ENCODE measurements at places on chromosomes 16 and 17.
A peak's percentile ranks its signal among the peaks of the same experiment; 100 is the strongest.

GRCh38 chr17:73855720-73856333 lies 211.6 kb upstream of the SDK2 start:
- no peak for DNase-seq

DNA sequence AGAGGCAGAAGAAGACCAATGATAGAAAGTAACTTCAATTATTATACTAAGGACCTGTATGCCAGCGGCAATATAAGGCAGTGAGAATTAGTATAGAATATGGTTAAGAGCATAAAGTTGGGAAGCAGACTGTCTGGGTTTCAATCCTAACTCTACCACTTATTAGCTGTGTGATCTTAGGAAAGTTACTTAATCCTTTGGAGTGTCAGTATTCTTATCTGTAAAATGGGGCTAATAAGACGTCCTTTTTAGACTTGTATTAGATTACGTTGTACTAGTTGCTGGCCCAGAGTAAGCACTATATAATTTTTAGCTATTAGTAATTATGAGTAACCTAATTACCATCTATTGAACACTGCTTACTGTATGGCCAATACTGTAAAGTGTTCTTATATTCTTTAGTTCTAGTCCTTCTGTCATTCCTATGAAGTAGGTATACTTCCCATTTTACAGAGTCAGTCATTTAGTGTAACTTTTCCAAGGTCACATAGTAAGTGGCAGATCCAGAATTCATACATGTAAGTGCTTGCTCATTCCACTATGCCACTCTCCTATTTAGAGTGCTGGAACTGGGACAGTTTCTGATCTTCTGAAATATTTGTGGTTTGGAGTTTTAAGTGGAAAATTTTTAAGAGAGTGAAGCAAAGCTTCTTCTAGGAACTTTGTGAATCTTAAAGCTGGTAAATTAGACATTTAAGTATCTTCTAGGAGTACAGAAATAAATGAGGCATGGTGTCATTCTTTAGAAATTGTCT lies 22.5 kb downstream of the HEATR9 start:
- no peak for DNase-seq

GRCh38 chr16:77116856-77117255 lies 74.1 kb upstream of the MON1B start:
- no peak for DNase-seq

- DNase-seq = peak; percentile 80
These were observed 102.4 kb downstream of the ABCC12 start for GRCh38 chr16:48053418-48053745.

- DNase-seq = no peak
These were observed 386.7 kb downstream of the UTP18 start for GRCh38 chr17:51647067-51647466.

DNA sequence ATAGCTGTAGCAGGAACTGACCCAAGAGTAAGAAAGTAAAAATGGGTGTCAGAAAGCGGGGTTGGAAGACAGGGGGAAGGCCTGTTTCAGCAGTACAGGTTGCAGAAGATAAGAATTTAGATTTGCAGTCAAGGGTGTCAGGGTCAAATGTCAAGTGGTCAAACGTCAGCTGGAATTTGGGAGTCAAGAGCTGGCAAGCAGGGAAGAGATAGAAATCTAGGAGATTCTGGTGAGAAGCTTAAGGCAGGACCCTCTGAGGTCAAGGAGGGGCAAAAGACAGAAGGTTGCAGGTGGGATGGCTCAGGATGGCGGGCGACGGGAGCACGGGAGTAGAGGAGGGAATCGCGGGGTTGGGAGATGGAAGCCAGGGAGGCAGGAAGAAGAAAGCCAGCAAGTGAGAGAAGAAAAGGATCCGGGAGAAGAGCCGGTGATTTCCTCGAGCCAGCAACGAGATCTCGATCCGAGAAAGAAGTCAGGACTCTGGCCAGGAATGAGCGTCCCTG lies 335 bp downstream of the SLC25A35 start:
- no peak for DNase-seq

GRCh38 chr16:89420204-89420603 lies 70.2 kb downstream of the ANKRD11 start:
- DNase-seq = no peak

- peak; percentile 9 for DNase-seq
These were observed 148.3 kb downstream of the CDH8 start for GRCh38 chr16:61887903-61888302.

DNA sequence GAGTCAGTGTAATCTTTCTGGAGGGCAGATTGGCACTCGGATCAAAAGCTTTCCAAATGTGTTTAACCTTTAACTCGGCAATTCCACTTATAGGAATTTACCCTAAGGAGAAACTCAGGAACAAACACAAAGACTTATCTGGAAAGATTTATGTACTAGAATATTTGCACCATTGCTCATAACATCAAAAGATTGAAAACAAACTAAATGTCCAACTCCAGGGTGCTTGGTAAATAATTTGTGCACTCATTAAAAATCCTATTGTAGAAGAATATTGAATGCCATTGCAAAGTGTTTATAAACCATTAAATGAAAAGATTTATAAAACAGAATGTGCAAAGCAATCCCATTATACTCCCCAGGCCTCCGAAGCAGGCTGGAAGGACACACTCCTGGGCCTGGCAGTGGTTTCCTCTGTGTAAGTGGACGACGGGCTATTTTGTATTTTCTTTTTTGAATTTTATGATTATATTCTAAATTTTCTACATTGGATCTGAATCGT lies 18.7 kb upstream of the RBFOX3 start:
- no peak for DNase-seq

GRCh38 chr16:106623-107324 lies 28.7 kb downstream of the MPG start:
- DNase-seq = peak; percentile 90

DNA sequence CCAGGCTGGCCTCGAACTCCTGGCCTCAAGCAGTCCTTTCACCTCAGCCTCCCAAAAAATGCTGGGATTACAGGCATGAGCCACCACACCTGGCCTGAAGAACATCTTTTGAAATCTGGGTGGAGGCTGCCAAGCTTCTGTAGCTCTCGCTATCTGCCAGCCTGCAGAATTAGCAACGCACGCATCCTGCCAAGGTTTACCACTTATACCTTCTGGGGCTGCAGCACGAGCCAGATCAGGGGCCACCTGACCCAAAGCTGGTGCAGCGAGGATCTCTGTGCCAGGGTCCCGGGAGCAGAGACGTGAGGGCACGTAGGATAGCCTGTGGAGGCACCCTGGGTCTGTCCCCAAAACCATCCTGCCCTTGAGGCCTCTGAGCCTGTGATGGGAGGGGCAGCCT lies 22.2 kb downstream of the SLC38A8 start:
- DNase-seq = no peak

- peak; percentile 88 for DNase-seq
These were observed 2.5 kb downstream of the P2RX1 start for GRCh38 chr17:3913531-3914311.

DNA sequence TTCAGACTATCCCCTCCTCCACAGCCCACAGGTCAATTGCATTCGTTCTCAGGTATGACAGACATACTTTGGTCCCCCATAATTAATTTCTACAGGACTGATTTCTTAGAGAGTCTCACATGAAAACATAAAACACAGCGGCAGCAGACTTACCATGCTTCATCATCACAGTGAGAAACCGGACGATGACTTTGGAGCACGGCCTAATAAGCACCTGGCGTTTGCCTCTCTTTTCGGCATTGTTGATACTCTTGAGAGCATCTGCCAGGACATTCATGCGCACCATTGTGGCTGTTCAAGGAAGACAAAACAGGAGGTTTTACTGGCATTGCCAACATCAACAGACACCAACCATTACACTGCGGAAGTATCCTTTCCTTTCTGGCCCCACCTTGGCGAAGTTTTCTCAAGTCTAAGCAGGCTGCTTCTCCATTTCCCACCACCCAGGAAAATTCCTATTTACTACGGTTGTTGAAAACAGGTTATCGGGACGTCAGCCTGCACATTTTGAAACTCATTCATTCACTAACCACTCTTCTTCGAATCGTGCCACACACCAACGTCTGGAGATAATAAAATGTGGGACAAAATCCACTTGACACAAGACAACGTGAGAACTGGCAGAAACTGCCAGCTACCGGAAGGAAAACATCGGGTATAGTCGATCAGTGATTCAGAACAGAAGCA lies 1.2 kb downstream of the RPS15A start:
- no peak for DNase-seq

DNA sequence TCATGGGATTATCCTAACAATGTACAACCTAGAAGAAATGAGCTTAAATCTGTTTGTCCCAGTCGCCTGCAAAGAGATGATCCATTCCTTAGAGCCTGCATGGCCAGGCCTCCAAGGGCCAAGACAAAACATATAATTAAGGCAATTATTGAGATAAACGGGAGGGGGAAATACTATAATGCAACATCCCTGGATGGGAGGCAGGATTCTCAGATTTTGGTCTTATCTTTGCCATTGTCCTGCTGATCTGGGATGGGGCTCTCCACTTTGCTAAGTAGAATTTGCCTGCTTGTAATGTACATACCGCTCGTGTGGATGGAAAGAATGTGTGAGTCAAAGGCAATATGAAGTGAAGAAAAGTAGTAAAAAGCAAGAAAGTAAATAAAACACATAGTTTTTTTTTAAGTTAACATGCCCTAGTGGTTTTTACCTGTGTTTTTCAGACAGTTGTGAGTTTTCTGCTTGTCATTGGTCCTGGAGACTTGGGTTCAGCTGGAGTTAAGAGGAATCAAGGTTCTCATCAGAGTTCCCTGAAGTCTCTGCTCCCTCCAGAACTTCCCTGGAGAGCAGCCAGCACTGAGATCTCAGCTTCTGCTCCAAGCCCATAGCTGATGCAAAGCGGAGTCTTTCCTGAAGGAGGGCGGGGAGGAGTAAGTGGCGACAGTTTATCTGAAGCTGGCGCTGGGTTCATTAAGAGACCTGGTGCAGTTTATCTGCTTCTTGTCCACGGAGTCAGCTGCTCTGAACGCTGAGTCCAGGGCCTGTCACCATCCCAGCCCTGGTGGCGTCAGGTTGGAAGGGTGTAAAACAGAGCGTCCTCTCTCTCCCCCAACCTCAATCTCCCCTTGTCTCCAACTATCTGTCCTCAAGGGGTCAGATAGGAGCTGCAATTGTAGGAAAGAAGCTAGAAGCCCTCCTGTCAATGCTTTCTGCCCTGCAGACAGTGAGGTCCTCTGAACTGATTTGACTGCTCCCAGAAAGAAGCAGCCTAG lies 30.1 kb downstream of the HOXB1 start:
- peak; percentile 37 for DNase-seq

DNA sequence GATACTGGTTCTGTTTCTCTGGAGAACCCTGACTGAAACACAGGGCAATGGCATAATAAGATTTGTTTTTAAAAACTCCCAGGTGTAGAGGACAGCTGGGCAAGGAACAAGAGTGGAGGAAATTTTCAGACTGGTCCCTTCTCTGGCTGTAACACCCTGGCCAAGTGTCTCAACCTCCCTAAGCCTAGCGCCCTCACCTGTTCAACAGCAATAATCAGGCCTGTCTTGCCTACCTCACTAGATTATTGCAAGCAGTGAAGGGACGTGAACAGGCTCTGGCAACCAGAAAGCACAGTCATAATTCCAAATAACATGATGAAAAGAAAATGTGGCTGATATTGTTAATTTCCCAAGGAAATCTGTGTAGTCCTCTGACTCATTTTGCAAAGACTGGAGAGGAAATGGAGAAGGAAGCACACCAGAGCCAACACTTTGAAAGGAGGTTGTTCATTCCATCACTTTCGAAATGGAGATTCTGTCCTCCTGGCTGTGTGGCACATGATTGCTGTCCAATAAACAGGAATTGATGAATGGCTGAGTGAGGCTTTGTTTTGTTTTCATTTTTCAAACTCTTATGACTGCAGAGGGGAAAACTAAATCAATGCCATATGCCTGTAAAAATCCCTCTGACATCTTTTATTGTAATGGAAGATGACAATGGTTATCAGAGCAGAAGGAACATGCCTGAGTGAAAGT lies 87.5 kb upstream of the HLF start:
- peak; percentile 64 for DNase-seq

DNA sequence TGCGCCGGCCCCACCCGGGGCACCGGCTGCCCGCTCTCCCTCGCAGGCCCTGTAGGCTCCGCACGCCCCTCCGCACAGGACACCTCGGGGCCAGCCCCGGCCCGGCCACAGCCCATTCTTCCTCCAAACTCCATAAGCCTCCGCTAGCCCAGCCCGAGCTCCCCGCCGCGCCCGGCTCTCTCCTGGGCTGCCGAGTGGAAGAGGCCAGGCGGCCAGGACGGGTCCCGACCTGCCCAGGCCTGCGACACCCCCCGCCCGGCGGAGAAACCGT lies 397 bp downstream of the NCOR1 start:
- DNase-seq = peak; percentile 50

DNA sequence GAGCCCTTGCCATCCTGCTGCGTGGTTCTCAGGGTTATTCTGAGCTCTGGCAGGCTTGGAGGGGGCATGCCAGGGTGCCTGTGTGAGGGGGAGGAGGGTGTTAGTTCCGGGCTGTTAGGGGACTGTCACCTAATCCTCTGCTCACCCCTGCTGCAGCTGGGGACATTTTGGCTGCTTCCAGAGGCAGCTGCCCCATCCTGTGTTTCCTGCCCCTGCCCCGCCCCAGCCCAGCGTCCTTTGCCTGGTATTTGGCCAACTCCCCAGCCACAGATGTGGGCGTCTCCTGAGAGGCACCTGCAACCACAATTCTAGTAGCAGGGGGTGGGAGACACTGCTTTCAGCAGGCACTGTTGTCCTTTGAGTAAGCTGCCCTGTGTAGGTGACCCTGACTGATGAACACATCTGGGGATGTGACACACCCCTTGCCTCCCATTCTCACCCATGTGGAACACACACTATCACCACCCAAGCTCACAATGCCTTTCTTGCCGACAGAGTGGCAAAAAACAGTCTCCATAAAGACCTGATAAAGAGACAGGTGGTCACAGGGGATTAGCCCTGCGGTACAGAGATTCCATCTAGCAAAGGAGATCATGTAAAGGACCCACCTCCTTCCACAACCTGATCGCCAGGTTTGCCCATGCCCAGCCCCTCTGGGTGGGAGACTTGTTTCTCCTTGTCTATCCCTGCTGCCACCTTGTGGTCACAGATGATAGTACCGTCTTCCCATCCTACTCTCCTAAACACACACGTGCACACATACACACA lies at the start of gene CHRNE:
Gene CHRNE, minus strand, starts transcription at position 48 of the 768 bp plus-strand sequence. Its CDS starts 35 bp downstream, at position 13.
- DNase-seq = peak; percentile 83

GRCh38 chr17:31750578-31750977 lies 108.5 kb downstream of the COPRS start:
- DNase-seq = no peak

- DNase-seq = no peak
These were observed 4.1 kb upstream of the SPG7 start for GRCh38 chr16:89504091-89504490.

- no peak for DNase-seq
These were observed 43.4 kb downstream of the NEUROD2 start for GRCh38 chr17:39564211-39564848.

GRCh38 chr16:72818236-72818845 lies 229.6 kb downstream of the ZFHX3 start:
- no peak for DNase-seq

DNA sequence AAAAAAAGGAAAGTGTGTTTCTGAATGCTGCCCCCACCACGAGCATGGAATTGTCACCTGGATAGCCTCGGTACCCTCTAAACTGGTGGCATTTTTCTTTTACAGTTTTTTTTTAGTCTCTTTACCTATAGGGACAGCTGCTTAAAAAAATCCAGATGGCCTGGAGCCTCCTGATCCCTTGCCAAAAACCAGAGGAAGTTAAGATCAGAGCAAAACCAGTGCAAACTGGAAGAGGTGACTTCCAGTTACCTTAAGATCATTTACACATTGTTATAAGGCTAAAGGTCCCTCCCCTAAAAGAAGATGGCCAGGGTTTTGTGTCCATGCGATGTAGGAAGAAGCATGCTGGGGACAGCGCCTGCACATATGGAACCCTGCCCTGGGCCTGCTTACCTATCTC lies 3.5 kb downstream of the MEFV start:
- DNase-seq = no peak

All from foreskin fibroblast (primary cell).